ENCODE measurements at places on chromosomes 11 and 22.

- DNase-seq = no peak
These were observed 65.0 kb upstream of the HMGXB4 start for GRCh38 chr22:35192129-35192918.

GRCh38 chr11:2305140-2305778, 3.4 kb downstream of the TSPAN32 start:
- DNase-seq = no peak

- no peak for DNase-seq
These were observed 261.4 kb downstream of the KCNA4 start for GRCh38 chr11:29755474-29755873.

DNA sequence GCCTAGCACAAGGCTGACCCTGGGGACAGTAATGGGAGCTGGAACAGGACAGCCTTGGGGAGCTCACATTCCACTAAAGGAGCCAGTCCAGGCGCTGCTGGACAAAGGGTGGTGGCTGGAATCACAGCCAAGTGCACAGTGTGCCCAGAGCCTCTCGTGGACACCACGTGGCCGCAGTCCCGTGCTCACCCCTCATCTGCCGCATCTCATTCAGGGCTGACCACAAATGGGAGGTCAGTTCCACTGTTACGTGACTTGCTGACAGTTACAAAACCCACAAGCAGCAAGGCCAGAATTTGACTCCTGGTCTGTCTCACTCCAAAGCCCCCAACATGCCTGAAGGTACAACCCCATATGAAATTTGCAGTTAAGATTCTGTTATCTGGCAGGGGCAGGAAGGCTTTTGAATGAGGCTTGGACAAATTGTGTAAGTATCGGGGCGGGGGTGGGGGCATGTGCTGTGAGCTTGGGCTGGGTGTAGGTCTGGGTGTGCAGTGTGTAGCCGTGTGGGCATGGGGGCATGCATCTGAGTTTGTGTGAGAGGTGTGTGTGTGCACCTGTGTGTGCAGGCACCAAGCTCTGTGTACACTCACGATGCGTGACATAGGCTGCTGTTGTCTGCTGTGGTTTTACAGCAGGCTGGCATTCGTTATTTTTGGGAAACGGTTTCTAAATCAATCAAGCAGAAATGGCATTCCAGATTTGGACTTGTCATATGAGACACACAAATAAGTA, 301.7 kb downstream of the BRD1 start:
- DNase-seq = no peak

- no peak for DNase-seq
These were observed 22.2 kb downstream of the MYBPC3 start for GRCh38 chr11:47329987-47330931.

Measured in cerebellar nuclear complex (tissue), 1 donor.